ENCODE measurements at places on chromosomes 2 and 18.

DNA sequence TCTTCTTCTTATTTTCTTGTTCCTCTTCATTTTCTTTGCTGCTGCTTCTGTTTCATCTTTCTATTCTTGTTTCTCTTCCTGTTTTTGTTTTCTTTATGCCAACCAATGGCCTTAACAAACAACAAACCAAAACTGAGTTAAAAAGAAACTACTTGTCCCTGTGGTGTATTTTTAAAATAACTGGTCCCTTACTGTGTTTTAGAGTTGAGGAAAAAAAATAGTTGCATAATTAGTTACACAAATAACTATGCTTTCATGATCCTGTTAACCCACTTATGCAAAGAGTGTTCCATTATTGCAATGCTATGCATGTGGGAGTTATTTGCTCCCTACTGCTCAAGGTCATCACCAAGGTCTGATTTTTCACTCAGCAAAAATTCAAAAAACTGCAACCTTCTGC, 39.5 kb upstream of the IMP4 start:
- DNase-seq = no peak

- peak; percentile 59 for DNase-seq
Observed at GRCh38 chr2:8171608-8172007, 510.2 kb upstream of the ID2 start.

GRCh38 chr2:223383315-223383714, 218.8 kb downstream of the SCG2 start:
- peak; percentile 86 for DNase-seq

DNA sequence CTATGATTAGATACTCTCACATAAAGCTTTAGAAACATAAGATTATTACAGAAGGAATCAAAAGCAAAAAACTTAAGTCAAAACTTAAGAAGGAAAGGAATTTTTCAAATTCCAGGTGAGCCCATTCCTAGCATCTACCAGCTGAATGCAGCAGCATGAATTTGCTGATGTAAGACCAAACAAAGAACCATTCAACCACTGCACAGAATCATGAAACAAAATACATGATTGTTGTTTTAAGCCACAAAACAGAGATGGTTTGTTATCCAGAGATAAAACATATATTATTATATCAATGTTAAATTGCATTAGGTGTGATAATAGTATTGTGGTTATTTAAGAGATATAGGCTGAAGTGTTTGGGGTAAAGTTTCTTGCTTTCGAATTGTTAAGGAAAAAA, 29.0 kb downstream of the PIGN start:
- DNase-seq = no peak

DNA sequence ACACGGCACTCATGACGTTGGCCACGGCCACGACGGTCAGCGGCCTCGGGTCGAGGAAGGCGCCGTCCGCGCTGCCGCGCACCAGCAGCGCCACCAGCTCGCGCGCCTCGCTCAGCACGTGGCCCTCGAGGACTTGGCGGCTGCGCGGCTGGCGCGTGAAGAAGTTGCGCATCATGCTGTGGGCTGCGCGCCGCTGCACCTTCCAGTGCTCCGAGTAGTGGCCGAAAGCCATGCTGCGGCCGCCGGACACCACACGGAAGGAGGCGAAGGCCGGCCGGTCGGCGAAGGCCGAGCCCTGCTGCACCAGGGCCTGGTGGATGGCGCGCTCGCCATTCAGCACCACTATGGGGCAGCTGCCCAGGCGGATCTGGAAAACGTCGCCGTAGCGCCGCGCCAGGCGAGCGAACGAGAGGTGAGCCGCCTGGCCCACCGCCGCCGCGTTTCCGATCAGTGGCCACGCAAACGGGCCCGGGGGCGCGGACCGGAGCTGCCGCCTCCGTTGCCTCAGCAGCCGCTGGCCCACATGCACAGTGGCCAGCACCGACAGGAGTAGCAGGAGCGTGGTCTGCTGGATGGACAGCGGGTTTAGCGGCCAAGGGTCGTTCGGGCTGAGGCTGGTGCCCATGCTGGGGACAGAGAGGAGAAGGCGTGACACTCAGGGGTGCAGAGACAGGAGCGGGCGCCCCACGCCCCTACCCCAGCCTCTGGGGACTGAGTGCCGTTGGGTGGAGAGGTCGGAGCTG, 1.0 kb downstream of the CYP1B1 start:
- peak; percentile 37 for DNase-seq

DNA sequence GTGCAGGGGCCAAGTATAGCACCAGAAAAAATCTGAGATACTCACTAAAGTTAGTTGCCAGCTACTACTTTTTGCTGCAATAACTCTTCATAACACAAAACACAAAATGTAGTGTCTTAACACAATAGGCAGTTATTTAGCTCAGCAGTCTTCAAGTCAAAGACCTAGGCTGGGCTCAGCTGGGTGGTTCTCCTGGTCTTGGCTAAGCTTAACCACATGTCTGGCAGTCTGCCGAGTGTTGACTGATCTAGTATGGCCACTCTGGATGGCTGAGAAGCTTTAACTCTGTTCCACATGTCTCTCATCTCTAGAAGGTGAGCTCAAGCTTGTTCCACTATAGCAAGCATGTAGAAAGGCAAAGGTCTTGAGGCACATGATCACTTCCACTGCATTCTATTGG, 451.6 kb downstream of the SOX11 start:
- no peak for DNase-seq

- peak; percentile 28 for DNase-seq
Observed at GRCh38 chr2:118032169-118033013, 18.5 kb upstream of the CCDC93 start.

GRCh38 chr2:129467941-129468340, 511.5 kb upstream of the RAB6C start:
- no peak for DNase-seq

DNA sequence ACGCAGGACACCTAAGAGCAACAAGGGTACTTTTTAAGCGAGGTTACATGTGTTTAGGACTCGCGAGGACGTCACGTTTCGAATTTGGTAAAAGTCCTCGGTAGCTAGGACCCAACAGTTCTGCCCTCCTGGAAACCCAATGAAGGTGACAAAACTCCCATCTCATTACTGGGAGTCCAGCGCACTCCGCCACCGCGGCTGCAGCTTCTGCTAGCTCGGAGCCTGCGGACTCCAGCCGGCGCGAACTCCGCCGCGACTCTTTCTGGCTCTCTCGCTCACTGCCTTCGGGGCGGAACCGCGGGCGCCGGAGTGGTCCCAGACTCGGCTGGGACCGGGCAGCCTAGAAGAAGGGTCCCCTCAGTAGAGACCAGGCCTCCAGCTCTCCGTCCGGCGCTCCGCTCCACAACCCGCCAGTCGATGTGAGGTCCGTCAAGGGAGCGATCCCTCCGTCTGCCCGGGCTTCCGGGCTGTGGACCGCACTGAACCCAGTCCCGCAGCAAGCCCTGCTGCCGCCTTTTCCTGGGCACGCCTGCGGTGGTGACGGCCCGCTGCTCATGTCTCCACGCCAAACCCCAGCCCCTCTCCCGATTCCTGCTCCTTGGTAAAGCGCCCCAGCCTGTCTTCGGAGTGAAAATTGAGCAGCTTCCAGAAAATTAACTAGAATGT, 3.0 kb upstream of the OSR1 start:
- peak; percentile 21 for DNase-seq

GRCh38 chr2:240302933-240303595, 132.4 kb upstream of the GPC1 start:
- DNase-seq = no peak

DNA sequence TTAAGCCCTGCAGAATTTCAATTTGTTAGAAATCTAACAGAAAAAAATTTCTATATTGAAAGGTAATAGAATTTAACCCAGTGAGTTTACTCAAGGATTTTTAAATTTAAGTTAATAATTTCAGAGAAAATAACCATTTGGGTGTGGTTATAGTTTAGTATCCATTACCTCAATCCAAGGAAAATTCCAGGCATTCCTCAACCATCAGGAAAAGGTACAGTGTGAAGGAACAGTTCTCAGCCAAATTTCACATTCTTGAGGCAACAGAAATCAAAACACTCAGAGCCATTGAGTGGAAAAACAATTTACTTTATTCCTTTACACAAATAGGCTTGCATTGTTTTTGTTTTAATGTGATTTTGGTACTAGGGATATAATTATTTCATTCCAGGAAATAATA, 45.6 kb downstream of the ONECUT2 start:
- no peak for DNase-seq

Measured in fibroblast of skin of right biceps (primary cell).